ENCODE measurements at places on chromosomes 4 and X.

DNA sequence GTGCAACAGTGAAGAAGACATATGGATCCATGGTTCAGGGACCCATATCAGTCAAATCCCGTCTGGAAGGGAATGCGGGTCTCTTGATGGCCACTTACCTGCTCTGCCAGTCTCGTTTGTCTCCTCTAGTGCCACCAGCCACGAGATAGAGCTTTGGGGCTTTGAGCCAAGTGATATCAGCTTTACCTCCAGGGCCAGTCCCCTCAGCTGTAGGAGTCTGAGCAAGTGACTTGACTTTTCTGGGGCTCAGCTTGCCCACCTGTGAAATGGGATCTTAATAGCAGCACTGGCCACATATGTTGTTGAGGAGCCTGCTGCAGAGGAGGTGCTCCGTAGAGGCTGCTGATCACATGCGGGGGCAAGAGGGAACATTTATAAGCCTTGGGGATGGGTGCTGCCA lies 1.2 kb downstream of the SLC2A9 start:
- no peaks in the 10 kb centered on the region for H3K36me3 ChIP-seq
- peaks cover 23% of the 10 kb centered on the region for H3K4me1 ChIP-seq
- no peak for DNase-seq
- no peaks in the 10 kb centered on the region for H3K27me3 ChIP-seq

DNA sequence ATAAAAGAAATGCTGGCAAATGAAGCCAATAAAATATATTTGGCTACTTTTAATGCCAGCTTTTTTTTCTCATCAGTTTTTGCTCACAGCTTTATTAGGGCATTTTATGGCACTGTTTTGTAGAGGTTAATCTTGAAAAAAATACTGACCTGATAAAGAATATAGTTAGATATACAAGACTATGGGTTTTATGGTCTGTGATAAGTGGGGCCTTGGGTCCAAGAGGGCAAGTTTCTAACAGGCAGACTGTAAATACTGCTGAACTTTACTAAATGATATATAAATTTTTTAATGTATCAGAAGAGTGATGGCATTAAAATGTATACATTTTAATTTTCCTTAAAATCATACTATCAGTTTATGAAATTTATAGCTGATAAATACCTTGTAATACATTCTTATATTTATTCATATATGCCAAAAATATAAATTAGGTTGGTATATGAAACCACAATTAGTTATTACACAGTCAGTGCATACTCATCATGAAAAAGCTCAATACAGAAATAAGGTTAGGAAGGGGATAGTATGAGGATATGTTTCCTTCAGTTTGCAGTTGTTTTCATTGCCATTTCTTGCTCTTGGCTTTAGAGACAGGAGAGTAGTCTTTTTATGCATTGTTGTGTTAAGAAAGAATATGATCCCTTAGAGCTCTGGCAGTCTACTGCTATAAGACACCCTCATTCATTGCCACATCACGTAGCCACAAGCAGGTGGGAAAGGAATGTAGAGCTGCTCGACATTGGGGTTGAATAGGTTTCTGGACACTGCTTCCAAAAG lies 146.6 kb downstream of the TLL1 start:
- DNase-seq = no peak
- no peak overlapping the region for H3K4me3 ChIP-seq
- no peaks in the 10 kb centered on the region for H3K27me3 ChIP-seq
- H3K4me1 ChIP-seq = peaks cover 16% of the 10 kb centered on the region
- H3K36me3 ChIP-seq = no peaks in the 10 kb centered on the region
- no peak overlapping the region for H3K27ac ChIP-seq

DNA sequence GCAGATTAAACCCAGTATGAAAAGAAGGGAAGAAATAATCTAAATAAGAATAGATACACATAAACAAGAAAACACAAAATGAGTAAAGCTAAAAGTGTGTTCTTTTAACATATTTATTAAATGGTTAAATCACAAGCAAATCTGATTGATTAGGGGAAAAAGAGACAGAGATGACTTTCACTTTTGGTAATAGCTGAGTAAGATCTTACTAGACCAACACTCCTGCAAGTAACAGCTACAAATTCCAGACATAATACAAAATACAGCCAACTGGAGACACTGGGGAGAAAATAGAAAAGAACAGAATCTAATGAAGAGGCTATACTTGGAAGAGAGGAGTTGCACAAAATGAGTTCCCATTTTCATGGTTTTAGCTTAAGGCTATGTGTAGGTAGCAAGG lies 33.5 kb downstream of the OR13H1 start:
- H3K4me1 ChIP-seq = no peaks in the 10 kb centered on the region
- no peak overlapping the region for H3K27ac ChIP-seq
- no peaks in the 10 kb centered on the region for H3K36me3 ChIP-seq

GRCh38 chr4:62513306-62513705 lies 1313.2 kb downstream of the ADGRL3 start:
- no peaks in the 10 kb centered on the region for H3K4me1 ChIP-seq
- no peak for DNase-seq
- no peak overlapping the region for H3K4me3 ChIP-seq
- no peaks in the 10 kb centered on the region for H3K36me3 ChIP-seq

DNA sequence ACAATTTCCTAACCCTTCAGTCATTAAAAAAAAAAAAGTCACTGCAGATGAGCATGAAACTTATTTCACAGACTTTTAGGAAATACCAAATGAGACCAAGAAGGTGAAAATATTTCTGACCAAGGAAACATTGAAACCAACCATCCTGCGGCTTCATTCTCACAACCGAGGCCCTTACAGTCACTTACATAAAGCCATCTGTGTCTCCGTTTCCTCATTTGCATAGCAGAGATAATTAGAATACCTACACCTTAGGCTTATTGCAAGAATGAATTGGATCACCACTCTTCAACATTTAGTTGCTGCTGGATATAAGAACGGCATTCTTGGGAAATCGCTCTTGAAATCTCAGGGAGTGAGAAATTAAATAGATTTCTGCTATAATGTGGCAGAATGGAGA lies 356.2 kb downstream of the HS3ST1 start:
- H3K27ac ChIP-seq = no peak overlapping the region
- no peaks in the 10 kb centered on the region for H3K27me3 ChIP-seq
- no peaks in the 10 kb centered on the region for H3K36me3 ChIP-seq
- DNase-seq = no peak
- H3K4me1 ChIP-seq = no peaks in the 10 kb centered on the region

All from sigmoid colon (tissue), 7 donors.